ENCODE measurements at places on chromosomes 11 and 22.

DNA sequence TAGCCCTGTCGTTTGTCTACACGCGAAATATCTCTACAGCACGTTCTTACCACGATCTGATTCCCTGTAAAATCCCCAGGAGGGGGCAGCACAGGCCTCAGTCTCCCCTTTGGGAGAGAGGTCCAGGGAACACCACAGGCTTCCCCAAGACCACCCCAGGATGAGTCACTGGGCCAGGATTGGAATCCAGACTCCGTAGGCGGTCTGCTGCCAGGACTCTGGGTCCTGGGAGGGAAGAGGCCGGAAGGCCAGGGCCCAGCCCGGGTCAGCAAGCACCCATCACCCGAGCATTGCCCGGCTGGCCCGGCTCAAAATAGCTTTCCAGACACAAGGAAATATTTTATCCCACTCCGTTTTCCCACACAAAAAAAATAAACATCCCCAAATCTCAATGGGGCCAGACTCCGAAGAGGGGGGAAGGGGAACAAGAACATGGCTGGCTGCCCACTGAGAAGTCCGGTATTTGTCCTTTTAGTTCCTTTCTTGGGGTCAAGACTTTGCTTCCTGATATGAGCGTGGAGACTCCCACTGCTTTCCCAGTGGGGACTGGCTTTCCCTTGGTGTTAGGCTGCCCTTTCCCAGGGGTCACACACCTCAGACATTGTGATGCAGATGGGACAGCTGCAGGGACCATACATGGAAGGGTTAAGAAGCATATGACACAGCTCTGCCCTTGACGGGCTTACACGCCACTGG lies 91.3 kb downstream of the LRRC32 start:
- DNase-seq: no peak

DNA sequence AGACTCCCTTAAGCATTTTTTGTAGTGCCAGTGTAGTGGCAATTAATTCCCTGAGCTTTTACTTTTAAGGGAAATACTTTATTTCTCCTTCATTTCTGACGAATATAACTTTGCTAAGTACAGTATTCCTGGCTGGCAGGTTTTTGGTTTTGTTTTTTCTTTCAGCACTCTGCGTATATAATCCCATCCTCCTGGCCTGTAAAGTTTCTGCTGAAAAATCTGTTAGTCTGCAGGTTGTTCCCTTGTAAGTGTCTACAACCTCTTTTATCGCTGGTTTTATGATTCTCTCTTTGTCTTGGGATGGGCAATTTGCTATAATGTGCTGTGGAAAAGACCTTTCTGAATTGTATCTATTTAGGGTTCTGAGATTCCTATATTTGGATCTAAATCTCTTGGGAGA lies 56.0 kb downstream of the KCNQ1OT1 start:
- no peak for DNase-seq

GRCh38 chr22:24894220-24894975 lies 52.1 kb downstream of the LHFPL7 start:
- DNase-seq: no peak

GRCh38 chr11:85627332-85627997 lies at the start of gene DLG2:
TSS of gene DLG2 (minus strand) at chr11:85627344.
- peak; percentile 9 for DNase-seq

DNA sequence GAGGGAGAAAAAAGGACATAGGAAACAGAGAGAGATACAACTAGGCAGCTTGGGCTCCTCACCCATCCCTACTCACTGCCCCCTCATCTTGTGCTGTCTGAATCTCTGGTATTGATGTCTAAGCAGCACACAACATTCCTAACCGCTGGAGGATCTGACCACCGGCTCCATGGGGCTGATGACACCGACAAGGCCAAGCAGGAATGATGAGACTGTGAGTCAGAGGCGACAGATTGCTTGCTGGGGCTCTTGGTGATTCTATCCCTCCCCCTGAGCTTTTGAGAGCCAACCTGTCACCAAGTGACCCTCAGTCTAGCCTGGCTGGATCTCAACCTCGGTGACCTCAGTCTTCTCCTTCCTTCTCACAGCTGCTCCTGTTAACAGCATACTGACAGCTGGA lies 13.8 kb downstream of the PAMR1 start:
- DNase-seq: no peak

DNA sequence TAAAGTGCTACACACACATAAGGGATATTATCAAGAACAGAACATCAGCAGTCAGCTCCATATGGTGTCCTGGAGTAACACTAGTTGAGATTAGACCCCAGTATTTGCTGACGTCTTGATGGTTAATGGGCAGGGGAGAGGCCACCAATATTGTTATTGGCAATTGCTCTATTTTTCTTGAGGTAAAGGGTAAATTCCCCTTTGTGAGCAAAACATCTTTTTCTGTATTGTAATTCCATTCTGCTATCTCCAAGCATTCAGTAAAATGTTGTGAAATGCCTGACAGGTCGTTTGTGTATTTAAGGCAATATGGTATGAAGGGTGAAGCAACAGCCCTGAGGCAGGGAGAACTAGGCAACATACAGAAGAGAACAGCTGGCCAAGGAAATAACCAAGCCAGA lies 21.9 kb downstream of the PC start:
- no peak for DNase-seq

GRCh38 chr11:80321786-80322185 lies 881.0 kb upstream of the TENM4 start:
- DNase-seq: no peak
